ENCODE measurements at places on chromosomes 3 and 15.

DNA sequence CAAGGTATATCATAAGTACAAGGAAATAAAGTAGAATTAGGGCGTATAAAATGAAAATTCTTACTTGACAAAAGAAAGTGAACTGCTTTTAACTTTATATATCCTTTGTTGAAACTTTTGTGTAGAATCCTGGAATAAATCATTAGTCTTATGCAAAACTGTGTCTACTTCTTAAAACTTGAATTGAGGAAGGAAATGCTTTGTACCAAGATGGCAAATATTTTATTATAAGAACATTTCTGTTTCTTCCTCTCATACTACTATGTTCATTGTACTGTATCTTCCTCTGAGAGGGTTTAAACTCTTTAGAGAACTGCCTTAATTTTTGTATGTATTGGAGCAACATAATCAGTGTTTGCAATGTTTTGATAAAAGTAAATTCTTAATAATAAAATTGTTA is 42.0 kb downstream of the RASA2 start:
- no peak for DNase-seq

GRCh38 chr3:87398168-87398801 is 121.9 kb upstream of the POU1F1 start:
- DNase-seq, result no peak

GRCh38 chr3:158105710-158106253 is 438 bp downstream of the SHOX2 start:
- DNase-seq, result no peak

DNA sequence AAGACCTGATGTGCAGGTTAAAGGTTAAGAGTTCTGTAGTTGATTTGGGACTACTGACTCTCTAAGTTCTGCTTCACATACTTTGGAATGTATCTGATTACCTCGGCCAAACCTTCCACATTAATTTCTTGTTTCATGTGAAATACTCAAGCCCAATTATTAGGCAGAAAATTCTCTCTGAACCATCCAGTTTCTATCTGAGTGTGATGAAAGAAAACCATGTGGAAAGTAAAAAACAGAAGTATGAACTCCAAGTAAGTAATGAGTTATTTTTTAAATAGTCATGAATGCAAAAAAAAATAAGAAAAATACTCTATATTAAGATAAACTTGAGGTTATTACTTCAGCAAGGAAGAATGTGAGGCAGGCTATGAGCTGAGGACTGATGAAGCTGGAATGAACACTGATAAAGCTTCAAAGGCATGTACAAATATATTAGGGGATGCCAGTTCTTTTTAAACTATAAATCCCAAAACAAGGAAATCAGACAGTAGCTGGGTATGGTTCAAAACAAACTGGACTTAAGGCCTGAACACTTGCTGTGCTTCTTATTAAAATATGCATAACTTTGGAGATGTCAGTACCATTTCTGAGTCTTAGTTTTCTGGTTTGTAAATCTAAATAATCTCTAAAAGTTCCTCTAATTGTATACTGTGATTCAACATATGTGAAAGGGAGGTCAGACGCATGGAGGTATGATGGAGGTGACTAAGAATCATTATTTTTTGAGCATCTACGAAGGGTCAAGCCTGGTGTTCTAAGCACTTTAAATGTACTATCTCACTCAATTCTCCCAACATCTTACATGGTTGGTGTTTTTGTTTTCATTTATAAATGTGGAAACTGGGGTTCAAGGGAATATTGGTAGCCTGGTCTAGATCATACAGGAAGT is 59.6 kb downstream of the COL6A6 start:
- DNase-seq, result no peak

GRCh38 chr3:78427303-78427702 is 1340.5 kb downstream of the ROBO1 start:
- DNase-seq, result no peak

- DNase-seq, result no peak
Observed at GRCh38 chr15:43029476-43029875, 76.4 kb downstream of the UBR1 start.

- no peak for DNase-seq
Observed at GRCh38 chr3:100033903-100034471, 80.3 kb downstream of the FILIP1L start.

- peak; percentile 32 for DNase-seq
Observed at GRCh38 chr15:33700695-33701303, 267.5 kb upstream of the CHRM5 start.

DNA sequence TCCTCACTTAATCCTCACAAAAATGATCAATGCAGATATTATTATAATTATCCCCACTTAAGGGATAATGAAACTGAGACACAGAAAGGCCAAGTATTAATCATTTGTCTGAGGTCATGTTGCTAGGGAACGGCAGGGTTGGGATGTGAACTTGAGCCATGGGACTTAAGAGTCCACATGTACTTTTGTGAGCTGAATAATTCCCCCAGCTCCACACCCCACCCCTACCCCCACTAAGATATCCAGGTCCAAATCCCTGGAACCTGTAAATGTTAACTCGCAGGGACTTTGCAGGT is 290.5 kb upstream of the GADL1 start:
- no peak for DNase-seq

- no peak for DNase-seq
Observed at GRCh38 chr15:75655931-75656330, 8.2 kb downstream of the SNX33 start.

GRCh38 chr3:109057056-109057455 is 60.9 kb downstream of the MORC1 start:
- DNase-seq, result no peak

GRCh38 chr15:22966321-22967083 is 13.7 kb downstream of the CYFIP1 start:
- no peak for DNase-seq

DNA sequence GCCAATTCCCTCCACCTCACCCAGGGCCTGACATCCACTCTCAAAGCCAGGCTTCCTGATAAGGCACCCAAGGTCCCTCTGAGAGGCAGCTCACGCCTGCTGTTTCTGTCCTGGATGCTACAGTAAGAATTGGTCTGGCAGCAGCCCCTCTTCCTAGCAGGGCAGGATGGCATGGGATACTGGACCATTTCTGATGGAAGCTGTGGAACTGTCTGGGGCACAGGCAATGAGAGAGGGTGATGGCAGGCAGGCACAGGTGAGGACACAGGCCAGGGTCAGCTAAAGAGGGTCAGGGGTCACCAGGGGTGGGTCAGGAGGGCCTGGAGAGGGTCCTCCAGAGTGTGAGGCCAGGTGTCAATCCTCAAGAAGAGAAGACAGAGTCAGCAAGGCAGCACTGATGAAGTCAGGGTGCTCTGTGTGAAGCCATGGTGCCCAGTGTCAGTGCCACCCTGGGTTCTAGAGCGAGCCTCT is 41.9 kb upstream of the SLC41A3 start:
- no peak for DNase-seq

GRCh38 chr3:169781209-169781855 is 8.1 kb downstream of the MYNN start:
- no peak for DNase-seq

- DNase-seq, result no peak
Observed at GRCh38 chr15:33425142-33425541, 114.4 kb downstream of the RYR3 start.

GRCh38 chr3:40885430-40885829 is 313.9 kb upstream of the CTNNB1 start:
- no peak for DNase-seq

GRCh38 chr3:124333931-124334640 is 342.2 kb upstream of the ROPN1 start:
- DNase-seq, result no peak

GRCh38 chr3:40731445-40731844 is 206.7 kb downstream of the ZNF621 start:
- DNase-seq, result no peak

Measured in activated T-cell treated with anti-CD3 and anti-CD28 coated beads for 4 hours (primary cell).